ENCODE measurements at places on chromosomes 6 and 20.
A peak's percentile ranks its signal among the peaks of the same experiment; 100 is the strongest.

- no peak for DNase-seq
- H3K36me3 ChIP-seq = no peaks in the 10 kb centered on the region
- H3K4me1 ChIP-seq = no peaks in the 10 kb centered on the region
- H3K27ac ChIP-seq = no peak overlapping the region
- H3K27me3 ChIP-seq = no peaks in the 10 kb centered on the region
Measured at GRCh38 chr20:46316984-46317684, 8.8 kb upstream of the CDH22 start.

DNA sequence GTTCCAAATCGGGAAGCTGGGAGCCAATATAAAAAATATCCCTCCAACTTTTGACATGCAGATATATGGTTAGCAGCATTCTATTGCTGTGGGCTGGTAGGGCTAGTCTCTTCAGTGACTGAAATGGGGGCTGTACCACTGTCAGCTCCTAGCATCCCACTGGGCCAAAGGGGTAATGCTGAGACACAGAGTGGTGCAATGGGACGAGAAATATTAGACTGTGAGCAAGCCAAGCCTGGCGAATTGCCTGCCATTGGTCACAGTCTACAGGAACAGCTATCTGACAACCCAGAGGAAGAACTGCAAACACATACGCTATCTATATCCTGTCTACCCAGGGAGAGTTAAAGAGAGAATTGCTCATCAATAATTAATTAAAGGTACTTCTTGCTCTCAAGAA is 3.5 kb downstream of the SLC35F1 start:
- DNase-seq = no peak
- no peak overlapping the region for H3K4me3 ChIP-seq
- no peaks in the 10 kb centered on the region for H3K27me3 ChIP-seq
- no peaks in the 10 kb centered on the region for H3K36me3 ChIP-seq
- no peaks in the 10 kb centered on the region for H3K4me1 ChIP-seq
- H3K27ac ChIP-seq = no peak overlapping the region

DNA sequence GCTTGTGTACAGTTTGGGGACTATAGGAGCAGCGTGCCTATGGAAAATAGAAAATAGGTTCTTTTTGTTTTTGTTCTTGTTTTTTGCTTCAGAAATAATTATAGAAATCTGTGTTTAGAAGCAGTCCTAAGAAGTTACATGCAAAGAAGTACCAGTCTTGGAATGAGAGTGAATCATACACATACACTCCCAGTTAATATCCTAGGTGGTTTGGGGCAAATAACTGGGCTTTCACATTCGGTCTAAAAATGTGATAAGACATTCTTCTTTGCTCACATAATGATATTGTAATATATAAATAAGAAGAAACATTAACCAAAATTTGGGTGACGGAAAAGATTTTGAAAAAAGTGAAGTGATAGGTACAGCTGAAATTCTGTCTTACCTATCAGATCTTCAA is 61.0 kb downstream of the ENPP1 start:
- H3K27me3 ChIP-seq = no peaks in the 10 kb centered on the region
- H3K36me3 ChIP-seq = peaks cover 6% of the 10 kb centered on the region
- H3K27ac ChIP-seq = no peak overlapping the region
- DNase-seq = no peak

GRCh38 chr6:38178584-38178886 is 359.0 kb downstream of the ZFAND3 start:
- no peak for DNase-seq
- H3K27me3 ChIP-seq = no peaks in the 10 kb centered on the region
- no peaks in the 10 kb centered on the region for H3K4me1 ChIP-seq
- H3K36me3 ChIP-seq = no peaks in the 10 kb centered on the region
- H3K27ac ChIP-seq = no peak overlapping the region
- no peak overlapping the region for H3K4me3 ChIP-seq

DNA sequence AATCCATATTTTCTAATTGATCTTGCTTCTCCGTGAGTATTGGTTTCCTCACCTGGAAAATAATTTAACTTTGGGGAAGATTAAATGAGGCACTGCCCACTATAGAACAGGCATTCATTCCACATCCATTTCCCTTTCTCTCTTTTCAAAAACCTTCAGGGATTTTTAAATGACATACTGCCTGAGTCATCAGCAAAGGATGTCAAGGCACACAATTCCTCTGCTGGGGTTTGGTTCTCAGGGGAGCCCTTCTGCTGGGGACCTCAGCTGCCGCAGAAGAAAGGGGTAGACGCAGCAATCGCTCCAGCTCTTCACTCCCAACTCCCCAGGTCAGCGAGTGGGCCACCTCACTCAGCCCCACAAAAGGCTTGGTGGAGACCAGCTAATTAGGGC is 90.7 kb upstream of the BACH2 start:
- no peaks in the 10 kb centered on the region for H3K36me3 ChIP-seq
- H3K27me3 ChIP-seq = no peaks in the 10 kb centered on the region
- no peak for DNase-seq
- H3K27ac ChIP-seq = no peak overlapping the region
- H3K4me1 ChIP-seq = no peaks in the 10 kb centered on the region

DNA sequence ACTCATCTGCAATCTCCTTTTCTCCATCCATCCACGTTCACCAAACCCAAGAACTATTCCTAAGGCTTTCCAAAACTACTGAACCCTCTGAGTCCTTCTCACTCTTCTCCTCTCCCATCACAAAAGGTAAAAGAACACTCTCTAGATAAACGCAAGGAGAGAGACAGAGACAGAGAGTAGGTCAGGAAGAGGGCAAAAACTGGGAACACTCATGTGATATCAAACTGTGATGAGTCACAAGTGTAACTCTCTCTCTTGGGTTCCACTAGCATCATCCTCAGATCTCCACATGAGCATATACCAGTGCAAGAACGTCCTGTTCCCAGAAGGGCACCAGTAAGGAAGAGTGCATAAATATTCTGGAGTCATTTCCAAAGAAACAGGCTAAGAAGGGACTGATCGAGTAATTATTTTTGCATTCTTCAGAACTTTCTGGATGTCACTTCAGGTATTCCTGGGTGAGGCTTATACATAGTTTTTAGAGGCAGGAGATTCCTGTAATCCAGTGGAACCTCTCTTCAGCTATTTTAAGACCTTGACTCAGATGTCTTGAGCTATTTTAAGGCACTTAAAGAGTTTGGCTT is 47.3 kb upstream of the STXBP5 start:
- no peaks in the 10 kb centered on the region for H3K4me1 ChIP-seq
- no peak overlapping the region for H3K27ac ChIP-seq
- H3K27me3 ChIP-seq = no peaks in the 10 kb centered on the region
- DNase-seq = no peak

GRCh38 chr6:37594895-37595294 is 95.2 kb upstream of the CCDC167 start:
- no peak for DNase-seq
- no peaks in the 10 kb centered on the region for H3K36me3 ChIP-seq
- H3K4me1 ChIP-seq = no peaks in the 10 kb centered on the region
- no peak overlapping the region for H3K27ac ChIP-seq

DNA sequence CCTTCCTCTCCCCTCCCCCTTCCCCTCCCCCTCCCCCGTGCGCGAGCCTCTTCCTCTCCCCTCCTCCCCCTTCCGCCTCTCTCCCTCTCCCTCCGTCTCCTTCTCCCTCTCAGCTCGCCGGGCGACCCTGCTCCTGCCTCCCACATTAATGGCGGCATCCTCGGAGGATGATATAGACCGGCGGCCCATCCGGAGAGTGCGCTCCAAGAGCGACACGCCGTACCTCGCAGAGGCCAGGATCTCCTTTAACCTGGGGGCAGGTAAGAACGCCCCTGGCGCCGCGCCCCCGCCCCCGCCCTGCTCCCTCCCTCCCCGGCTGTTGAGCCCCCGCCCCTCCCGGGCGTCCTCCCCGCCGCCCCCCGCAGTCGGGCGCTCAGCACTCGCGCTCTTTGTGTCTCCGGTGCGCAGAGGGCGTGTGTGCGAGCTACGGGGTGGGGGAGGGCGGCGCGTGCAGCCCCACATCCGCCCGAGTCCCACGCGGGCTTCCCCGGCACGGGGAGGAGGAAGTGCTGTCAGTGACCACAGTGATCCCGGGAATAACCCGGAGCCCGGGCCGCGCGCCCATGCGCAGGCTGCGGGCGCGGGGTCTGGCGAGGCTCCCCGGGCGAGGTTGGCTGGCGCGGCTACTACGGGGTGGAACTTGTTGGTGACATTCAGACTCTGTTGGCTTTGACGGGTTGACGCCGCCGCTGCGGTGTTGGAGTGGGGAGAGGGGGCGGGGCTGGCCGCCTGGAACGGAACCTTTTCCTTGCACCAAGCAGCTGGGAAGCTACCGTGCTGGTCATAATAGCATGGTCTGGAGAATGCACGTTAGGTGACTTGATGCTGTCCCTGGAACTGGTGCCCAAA is 33.2 kb downstream of the PHACTR1 start:
- H3K4me3 ChIP-seq = no peak overlapping the region
- no peaks in the 10 kb centered on the region for H3K4me1 ChIP-seq
- H3K27me3 ChIP-seq = no peaks in the 10 kb centered on the region
- H3K36me3 ChIP-seq = no peaks in the 10 kb centered on the region
- no peak for DNase-seq

DNA sequence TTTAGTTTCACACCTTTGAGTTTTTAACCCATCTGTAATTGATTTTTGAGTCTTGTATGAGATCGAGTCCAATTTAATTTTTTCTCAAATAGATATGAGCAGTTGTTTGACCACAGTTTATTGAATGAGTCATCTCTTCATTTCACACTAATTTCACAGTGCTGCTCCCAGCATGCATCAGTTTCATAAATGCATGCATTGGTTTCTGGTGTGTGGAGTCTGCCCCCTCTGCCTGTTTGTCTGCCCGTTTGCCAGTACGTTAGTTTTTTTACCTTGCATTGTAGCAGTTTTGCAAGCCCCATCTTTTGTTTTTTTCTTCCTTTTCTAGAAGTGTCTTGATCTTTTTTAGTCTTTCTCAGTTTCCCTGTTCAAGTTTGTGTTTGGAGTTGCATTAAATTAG is 11.9 kb downstream of the SLX4IP start:
- no peaks in the 10 kb centered on the region for H3K36me3 ChIP-seq
- no peak overlapping the region for H3K27ac ChIP-seq

GRCh38 chr6:93580446-93580845 is 161.1 kb upstream of the EPHA7 start:
- H3K27ac ChIP-seq = no peak overlapping the region

- H3K27me3 ChIP-seq = no peaks in the 10 kb centered on the region
- DNase-seq = no peak
- H3K4me3 ChIP-seq = no peak overlapping the region
- no peak overlapping the region for H3K27ac ChIP-seq
- H3K4me1 ChIP-seq = no peaks in the 10 kb centered on the region
Measured at GRCh38 chr20:48395816-48396546, 431.8 kb downstream of the PREX1 start.

DNA sequence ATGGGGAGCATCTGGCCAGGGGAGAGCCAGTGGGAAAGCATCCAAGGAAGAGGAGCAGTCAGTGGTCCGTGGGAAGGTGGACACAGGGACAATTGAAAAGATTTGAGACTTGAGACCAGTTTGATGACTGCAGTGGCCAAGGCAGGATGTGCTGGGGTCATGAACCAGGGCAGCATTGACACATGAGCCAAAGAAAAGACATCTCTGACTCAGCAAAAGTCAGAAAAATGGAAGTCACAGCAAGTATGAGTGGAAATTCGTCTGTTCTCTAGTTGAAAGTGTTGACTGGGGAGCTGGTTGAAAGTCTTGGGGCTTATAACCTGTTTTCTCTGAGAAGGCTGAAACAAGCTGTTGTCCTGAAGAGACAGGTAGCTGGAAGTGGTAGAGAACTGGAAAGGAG is 31.3 kb downstream of the RAB22A start:
- no peak overlapping the region for H3K4me3 ChIP-seq
- H3K27ac ChIP-seq = no peak overlapping the region
- DNase-seq = no peak
- no peaks in the 10 kb centered on the region for H3K27me3 ChIP-seq

DNA sequence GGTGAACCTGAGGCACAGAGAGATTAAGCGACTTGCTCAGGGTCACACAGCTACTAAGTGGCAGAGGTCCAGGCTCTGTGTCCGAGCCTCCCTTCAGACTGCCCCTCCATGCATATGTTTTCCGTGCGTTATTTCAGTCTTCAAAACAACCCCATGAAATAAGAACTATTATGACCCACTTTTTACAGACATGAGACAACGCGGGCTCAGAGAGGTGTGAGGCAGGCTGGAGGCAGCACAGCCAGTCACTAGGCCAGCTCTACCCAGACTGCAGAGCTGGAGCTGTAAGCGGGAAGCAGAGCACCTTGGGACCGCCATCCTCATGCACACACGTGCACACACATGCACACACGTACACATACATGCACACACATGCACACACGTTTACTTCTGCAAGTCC is 62.3 kb downstream of the PSMG4 start:
- no peaks in the 10 kb centered on the region for H3K36me3 ChIP-seq
- no peak for DNase-seq
- no peak overlapping the region for H3K27ac ChIP-seq
- no peak overlapping the region for H3K4me3 ChIP-seq

DNA sequence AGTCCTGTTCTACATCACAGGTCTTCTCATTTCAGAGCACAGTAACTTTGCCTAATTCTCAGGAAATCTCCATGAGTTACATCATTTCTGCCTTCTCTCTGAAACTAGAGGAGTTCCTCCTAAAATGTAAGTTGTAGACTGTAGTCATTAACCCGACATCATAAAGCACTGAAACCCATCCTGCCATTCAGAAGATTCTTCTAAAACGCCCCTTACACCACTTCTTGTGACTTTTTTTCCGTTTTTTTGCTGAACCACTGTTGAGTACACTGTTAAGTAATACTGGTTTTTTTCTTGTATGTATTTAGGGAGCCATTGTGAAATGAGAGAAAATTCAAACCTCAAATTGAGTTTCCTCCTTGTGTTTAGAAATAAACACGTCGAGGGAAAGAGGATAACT is 117.3 kb downstream of the MAP3K4 start:
- no peak for DNase-seq
- H3K36me3 ChIP-seq = peaks cover 19% of the 10 kb centered on the region
- no peaks in the 10 kb centered on the region for H3K27me3 ChIP-seq

DNA sequence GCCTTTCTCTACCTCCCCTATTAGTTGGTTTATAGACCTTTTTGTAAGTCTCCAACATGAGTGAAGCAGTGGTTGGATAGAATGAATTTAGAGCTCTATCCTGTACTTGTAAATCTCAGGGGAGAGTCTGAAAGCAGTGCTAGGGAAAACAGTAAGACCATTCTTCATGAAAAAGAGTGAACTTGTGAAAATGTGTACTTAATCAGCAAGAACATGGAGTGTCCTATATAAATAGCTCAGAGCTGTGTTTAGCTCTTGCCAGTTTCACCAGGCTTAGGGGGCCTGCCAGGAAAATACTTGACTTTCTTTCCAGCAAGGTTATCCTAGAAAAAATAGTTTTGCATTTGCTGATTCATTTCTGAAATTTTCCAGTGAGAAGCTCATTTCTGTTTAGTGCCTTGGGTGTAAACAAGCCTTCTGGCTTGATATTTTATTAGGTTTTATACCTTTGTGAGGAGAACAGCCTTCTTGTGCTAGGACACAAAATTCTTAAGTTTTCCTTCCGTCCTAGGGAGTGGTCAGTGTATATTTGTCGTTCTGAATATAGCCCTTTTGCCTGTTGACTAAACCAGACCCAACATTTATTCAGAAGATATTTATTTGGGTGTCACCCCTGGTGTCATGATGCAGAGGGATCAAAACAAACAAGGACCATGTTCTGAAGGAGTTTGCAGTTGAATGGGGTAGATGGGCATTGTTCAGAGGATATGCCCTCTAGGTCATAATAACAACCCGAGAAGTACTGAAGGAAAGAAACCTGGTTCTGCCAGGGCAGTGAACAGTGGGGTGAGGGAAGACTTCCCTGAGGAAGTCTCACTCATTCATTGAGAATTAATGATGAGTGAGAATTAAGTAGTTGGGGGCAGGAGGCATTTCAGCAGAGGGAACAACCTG is 7.6 kb downstream of the ARFGEF2 start:
- no peaks in the 10 kb centered on the region for H3K4me1 ChIP-seq
- no peak overlapping the region for H3K4me3 ChIP-seq
- H3K36me3 ChIP-seq = no peaks in the 10 kb centered on the region
- no peak for DNase-seq
- H3K27ac ChIP-seq = peak overlapping the region; percentile 88

Data from aorta (tissue), 5 donors.